GM10248 (cell line): ENCODE measurements at places on chromosomes 16 and 17.

- no peak for DNase-seq
These were observed 7.4 kb upstream of the NUDT16L1 start for GRCh38 chr16:4685776-4686496.

- DNase-seq: no peak
These were observed 14.7 kb upstream of the RPTOR start for GRCh38 chr17:80529904-80530292.

DNA sequence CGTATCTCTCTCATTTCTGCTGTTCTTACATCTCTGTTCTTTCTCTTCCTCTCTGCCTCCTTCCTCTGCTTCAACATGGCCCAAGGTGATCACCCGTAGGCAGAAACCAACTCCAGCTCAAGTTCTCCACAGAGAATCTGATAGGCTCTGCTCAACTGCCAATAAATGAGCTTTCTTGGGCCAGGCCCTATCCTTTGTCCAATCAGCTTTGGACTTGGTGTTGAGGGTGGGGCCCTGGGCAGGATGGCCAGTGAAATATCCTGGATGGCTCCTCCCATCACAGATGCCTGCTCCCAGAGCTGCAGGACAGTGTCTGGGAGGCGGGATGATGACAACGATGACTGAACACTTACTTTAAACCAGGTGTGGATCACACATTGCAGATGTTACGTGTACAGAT is 17.4 kb upstream of the BRD7 start:
- DNase-seq: no peak

GRCh38 chr16:86283944-86284343 is 226.4 kb upstream of the FOXF1 start:
- no peak for DNase-seq

GRCh38 chr16:10485698-10486382 is 94.6 kb downstream of the EMP2 start:
- DNase-seq: no peak
